ENCODE measurements at places on chromosomes 4 and X.

DNA sequence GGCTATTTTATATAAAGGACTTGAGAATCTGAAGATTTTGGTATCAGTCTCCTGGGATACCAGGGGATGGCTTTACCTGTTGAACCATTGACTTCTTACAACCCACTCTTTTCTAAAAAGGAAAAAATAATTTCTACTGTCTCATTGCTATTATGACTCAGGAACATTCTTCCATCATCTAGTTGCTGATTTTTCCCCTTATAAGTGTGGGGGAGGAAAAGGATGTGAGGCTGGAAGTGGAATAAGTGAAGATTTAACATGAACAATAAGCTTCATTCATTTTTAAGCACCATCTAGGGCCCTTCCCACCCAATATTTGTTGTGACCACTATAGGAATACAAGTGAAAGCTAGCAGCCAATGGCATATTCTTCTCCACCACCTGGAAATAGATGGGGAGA, 10.6 kb upstream of the MND1 start:
- DNase-seq: no peak

- no peak for DNase-seq
These were observed 21.8 kb downstream of the TLR2 start for GRCh38 chr4:153705743-153706468.

DNA sequence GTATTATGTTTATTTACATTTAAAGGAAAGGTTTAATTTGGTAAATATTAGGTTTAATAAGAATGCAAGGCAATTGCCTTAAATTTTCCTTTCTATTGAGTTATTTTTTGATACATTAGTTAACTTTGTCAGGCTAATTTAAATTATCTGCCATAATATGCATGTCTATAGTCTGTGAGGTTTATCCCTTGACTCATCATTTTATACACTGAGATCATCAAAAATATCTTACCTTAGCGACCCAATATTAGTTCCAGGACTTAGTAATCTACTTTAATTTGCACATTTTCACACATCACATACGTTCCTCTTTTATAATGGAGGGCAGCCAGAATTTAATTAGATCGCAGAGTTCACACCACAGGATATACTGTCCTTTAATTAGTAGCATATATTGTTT, 999.5 kb upstream of the GRID2 start:
- DNase-seq: no peak

DNA sequence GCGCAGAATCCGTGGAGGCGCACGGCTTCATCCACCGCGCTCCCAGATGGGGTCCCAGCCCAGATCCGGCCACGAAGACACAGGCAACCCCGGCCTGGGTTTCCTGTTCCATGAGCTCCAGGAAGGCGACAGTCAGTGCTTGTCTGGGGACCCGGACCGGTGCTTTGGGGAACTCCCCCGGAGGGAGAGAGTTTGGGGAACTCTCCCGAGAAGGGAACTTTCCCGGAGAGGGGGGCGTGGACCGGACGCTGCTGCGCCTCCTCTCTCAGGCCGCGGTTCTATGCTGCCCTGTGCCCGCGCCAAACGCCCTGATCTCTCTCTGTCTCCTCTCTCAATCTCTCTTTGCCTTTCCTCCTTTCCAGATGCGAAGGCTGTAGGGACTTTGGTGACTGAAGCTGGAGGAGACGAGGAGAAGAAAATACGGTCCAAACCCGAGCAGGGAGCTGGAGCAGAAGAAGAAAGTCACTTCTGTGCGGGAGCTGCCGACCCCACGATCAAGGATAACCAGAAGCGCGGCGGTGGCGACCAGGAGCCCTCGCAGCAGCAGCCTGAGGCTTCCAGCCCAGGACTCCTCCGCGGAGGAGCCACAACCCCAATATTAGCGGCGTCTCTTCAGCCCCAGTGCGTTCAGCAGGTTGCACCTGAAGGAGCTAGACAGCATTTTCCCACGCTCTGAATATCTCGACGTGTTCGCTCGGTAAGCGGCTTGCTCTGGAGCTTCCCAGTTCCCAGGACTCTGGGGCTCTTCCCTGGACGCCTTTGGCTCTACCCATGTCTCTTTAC, 47.6 kb upstream of the NKAP start:
- DNase-seq: no peak
